Mammary epithelial cell (primary cell): ENCODE measurements at places on chromosomes 3 and 15. TPM values are rescaled to one million over a fixed set of nuclear protein-coding genes. Genes with fewer than 3 reads are reported as not detected.

GRCh38 chr15:72420576-72420975 is 22.5 kb downstream of the TMEM202 start:
- DNase-seq: no peak

- no peak for DNase-seq
Measured at GRCh38 chr15:69679623-69680228, 227.1 kb downstream of the RPLP1 start.

DNA sequence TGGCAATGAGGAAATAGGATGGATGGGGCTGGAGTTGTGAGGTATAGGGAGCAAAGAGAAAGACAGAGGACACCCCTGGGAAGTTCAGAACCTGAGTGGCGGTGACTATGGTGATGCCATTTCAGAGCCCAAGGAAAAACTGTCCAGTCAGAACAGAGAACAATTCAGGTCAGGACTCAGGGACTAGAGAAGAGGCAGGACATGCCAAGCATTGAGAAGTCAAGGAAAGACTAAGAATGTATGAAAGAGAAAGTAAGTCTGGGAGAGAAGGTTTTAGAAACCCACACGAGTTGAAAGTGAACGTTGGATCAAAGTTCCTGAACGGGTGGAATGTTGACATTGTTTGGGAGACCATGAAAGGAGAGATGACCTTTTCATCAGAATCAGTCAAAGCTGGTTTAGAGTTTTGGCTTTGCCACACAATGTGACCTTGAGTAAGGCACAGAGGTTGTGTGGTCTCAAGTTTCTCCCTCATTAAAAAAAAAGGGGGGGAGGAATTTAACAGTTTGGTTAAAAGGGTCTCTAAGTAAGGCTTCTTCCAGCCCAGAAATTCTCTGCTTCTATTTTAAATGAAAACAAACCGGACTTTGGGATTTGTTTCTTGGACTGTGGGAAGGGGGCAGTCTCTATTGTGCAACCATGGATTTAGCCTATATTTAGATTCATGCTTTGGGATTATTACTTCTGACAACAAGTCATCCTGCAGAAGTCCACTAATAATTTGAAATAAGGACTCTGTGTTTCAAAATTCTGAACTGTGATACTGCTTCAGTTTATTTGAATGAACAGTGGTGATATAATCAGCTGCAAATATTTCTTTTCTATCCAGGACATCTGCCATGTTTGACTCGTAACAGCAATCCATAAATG is 315.9 kb upstream of the TBL1XR1 start:
- no peak for DNase-seq

SLC9C1 gene
- 1.7 TPM for total RNA-seq

- DNase-seq: no peak
Measured at GRCh38 chr15:65275728-65276126, 11.0 kb downstream of the PARP16 start.

- peak; percentile 63 for DNase-seq
Measured at GRCh38 chr15:31236184-31237042, 90.2 kb upstream of the KLF13 start.

TMCO5A gene
- not detected in 2 replicates for total RNA-seq

DNA sequence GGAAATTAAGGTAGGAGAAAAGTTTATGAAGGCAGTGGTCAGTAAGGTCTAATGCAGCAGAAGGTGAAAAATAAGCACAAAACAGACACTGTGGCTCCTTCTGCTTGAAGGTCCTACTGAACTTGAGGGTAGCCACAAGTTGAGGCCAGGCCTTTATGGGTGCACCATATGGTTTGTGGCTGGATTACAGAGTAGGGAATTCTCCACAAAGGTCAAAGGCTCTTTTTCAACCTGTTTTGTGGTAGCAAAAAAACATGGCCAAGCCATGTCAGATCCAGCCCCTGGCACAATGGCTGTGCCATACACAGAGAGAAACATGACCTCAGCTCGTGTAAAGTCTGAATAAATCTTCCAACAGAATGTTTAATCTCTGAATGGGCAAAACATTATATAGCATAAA is 214.0 kb downstream of the SATB1 start:
- no peak for DNase-seq

DNA sequence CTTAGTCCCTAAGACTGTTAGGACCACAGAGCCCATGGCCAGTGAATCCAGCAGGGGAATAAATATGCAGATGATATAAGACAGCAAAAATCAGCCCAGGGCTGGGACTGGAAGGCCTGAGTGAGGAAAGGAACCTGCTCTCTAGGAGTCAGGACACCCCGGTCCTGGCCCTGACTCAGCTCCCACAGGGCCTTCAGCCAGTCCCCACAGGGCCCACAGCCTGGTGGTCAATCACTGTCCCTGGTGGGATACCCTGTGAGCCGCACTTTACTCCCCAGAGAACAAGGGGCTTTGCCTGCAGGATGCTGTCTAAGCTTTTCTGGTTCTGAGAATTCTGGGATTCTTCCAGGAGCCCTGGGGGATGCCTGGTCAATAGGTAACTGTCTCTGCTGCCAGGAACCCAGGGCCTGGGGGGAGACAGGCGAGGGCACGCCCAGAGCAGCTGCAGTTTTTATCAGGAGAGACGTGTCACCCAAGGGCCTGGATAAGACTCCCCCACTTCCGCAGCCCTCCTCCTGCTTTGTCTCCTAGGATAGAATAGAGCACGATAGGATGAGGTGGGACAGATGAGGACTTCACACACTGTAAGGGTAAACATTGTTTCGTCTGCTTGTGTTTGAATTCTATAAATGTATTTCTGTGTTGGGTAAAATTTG is 49.5 kb upstream of the MCF2L2 start:
- peak; percentile 24 for DNase-seq

TMEM40 gene
- total RNA-seq: 224 and 246 TPM in 2 replicates

DNA sequence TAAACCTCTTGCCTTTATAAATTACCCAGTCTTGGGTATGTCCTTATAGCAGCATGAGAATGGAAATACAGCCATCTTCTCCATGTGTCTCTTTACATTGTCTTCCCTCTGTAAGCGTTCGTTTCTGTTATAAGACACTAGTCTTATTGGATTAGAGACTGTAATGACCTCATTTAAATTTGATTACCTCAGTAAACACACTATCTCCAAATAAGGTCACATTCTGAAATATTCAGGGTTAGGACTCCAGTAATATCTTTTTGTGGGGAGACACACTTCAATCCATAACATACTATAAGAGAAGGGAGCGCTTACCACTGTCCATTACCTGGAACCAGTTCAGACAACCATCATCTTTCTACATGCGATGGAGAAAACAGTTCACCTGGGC is 34.3 kb upstream of the CD47 start:
- no peak for DNase-seq

PPP1R2 gene
- 129 TPM for total RNA-seq

- DNase-seq: peak; percentile 39
Measured at GRCh38 chr15:75578948-75579920, at the start of gene PTPN9. Gene PTPN9 (minus strand): TSS chr15:75579315. CDS start chr15:75578776, 539 bp downstream.

PLA2G4D gene
- under 0.01 TPM for total RNA-seq

DNA sequence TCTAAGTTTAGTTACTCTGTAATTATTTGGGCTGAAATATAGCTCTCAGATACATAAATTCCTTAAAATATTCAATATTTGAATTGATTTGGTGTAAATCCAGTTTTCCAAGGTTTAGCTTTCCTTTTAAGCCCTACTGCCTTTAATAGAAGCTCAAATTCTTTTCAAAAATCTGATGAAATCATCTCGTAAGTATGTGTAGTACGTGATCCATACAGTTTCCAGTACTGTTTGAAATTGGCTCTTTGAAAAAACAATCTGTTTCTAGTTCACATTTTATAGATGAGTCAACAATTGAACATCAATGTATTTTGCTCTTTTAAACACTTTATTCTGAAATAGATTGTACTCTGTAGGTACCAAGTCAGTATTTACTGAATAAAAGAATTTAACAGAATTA is 84.2 kb downstream of the LRRC49 start:
- no peak for DNase-seq

GRCh38 chr3:179806177-179806576 is 153.3 kb downstream of the USP13 start:
- no peak for DNase-seq

EIF2A gene
- 140 TPM for total RNA-seq

GRCh38 chr3:114441386-114441785 is 147.6 kb downstream of the TIGIT start:
- DNase-seq: no peak

DNA sequence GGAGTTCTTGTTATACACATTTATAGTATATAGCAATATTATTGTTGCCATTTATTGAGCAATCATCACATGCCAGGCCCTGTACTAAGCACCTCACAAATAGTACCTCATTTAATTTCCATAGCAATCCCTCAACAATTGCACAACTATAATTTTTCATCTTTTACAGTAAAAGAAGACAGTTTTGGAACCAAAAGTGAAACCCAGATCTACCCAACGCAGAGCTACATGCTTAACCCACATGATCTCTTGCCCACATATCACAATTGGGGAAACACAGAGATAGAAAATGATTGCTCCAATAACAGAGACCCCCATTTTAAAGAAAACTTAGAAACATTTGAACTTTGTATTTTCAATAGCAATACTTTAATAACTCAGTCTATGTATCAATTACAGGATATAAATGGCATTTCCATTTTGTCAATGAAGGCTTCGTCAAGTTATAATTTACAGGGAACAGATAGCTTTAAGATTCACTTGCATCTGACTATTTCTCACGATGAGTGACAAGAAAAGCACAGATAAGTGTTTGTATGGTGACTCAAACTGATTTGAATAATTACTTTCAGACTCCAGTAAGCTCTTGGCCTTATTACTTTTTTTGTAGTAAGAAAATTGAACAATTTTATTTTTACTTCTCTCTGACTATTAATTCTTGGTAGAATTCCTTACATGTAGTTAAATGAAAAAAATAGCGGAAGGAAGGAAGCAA is 38.7 kb upstream of the CCDC50 start:
- peak; percentile 2 for DNase-seq

DNA sequence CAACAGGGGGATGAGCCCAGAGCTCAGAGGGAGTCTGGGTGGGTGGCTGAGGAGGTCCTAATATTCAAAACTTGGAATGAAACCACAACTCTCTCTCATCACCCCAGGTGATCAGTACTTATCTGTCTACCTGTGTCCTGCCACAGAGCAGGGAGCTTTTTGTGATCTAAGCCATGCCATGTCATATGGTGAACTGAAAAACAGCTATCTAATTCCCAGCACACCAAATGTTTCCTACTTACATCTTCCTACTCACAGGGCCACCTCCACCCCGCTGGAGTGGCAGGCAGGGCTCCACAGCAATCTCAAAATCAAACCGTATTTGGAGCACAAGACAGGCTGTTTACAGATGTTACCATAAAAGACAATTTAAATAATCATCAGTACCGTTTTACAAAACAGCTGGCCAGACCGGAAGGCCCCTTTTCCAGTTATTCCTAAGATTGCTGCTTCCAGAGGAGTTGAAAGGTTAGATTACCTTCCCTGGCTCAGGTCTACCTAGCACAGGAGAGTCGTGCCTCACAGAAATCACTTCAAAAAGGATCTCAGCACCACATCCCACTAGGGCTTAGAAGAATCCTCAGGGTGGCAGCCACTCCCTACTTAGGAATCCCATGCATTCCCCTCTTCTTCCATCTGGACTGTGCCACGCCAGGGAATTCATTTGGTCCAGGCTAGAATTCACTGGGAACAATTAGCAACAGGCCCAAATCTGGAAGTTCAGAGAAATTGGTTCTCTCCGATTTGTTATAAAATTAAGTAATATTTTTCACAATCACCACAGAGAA is 226.6 kb upstream of the IL12A start:
- DNase-seq: no peak

DNA sequence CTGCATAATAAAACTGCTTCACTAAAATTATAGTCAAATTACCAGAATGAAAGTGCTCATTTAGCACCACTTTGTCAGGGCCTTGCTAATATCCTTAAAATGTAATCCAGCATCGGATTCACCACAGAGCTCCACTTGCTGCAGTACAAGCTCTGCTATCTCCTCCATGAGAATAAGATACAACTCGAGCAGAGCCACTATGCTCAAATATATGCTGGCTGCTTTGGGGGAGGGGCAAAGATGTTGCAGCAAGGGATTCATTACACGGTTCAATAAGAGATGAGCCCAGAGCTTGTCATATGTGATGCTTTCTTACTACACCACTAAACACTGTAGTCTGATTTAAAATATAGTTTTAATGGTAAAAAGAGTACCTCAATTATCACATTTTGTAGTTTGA is 72.2 kb downstream of the DLG1 start:
- DNase-seq: no peak

GRCh38 chr3:160678292-160678842 is 1.4 kb downstream of the ARL14 start:
- no peak for DNase-seq

GRCh38 chr3:111863942-111864694 is 5.1 kb downstream of the PHLDB2 start:
- DNase-seq: no peak

DNA sequence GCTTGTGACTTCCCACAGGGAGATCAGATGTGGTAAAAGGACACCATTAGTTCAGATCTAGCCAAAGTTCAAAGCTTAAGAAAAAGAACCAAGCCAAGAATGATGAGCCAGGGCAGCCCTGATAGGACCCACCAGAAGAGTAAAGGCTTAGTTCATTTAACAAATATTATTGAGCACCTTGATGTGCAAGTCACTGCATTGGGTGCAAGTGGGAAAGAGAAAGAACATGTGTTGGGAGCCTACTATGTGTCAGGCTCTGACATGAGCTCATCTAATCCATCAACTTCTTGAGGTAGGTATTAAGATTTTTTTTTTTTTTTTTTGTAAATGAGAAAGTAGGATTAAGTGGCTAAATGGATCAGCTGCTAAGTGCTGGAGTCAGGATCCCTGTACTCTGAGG is 53.4 kb upstream of the PIAS1 start:
- no peak for DNase-seq

FAN1 gene
- total RNA-seq: 21.5 and 23.9 TPM in 2 replicates

- DNase-seq: no peak
Measured at GRCh38 chr3:194162070-194162678, 26.2 kb downstream of the HES1 start.

INKA1 gene
- total RNA-seq: 17.3 TPM

DNA sequence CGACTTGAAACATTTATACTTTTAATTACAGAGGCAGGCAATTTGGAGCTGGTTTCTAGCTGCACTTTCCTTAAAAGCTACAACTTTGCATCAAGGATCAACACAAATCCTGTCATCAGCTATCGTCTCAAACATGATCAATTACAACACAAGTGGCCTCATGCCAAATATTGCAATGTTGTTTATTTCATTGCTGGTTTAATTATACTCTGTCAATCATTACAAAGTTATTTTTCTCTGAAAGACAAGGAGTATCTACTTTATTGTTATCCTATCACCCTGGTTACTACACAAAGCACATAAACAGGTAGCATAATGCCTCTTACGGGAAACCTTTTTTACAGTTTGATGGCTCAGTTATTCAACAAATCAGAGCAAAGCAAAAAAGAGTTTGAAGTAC is 58.0 kb upstream of the FOXB1 start:
- no peak for DNase-seq

KNG1 gene
- total RNA-seq: not detected in 2 replicates

LTK gene
- total RNA-seq: not detected

- no peak for DNase-seq
Measured at GRCh38 chr3:71228156-71228866, 355.2 kb downstream of the FOXP1 start.

DNA sequence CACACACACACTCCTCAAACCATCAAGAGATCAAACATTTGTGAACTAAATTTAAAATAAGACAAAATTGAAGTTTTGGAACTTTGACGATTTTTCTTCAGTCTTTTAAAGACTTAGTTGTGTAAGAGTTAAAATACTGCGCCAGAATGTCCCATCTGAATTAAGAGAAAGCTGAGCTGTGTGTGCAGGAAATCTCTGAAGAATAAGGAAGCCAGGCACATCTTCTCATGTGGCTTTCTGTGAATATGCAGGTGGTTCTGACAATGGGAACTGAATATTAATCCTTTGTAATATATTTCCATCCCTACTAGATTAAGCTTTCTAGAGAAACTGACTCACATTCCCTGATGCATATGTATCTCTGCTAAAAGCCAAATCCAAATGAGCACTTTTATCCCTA is 60.1 kb upstream of the ICE2 start:
- no peak for DNase-seq

OIP5 gene
- total RNA-seq: 2.7 and 8.0 TPM in 2 replicates
